ENCODE measurements at places on chromosomes 12 and 14.
A peak's percentile ranks its signal among the peaks of the same experiment; 100 is the strongest.

- no peak for DNase-seq
Observed at GRCh38 chr14:60622210-60622916, 26.9 kb downstream of the SIX1 start.

DNA sequence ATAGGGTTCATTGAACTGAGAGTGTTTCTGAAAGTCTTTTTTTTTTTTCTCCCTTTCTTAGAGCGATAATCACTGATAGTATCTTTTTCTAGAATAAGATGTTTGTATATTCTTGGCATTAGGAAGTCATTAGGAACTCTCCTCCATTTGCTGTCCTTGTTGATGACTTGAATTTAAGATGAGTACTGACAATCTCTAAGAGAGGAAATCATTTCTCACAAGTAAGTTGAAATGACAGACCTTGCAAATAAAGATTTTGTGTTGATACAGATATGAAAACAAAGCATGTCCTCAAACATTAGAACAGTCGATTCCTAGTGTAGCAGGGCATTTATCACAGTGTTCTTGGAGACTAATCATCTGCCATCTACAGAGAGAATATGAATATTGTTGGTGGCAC is 458.4 kb upstream of the SYT1 start:
- no peak for DNase-seq

- no peak for DNase-seq
Observed at GRCh38 chr12:71008616-71009015, 88.1 kb upstream of the PTPRR start.

- no peak for DNase-seq
Observed at GRCh38 chr12:101490286-101490920, 15.3 kb downstream of the SPIC start.

DNA sequence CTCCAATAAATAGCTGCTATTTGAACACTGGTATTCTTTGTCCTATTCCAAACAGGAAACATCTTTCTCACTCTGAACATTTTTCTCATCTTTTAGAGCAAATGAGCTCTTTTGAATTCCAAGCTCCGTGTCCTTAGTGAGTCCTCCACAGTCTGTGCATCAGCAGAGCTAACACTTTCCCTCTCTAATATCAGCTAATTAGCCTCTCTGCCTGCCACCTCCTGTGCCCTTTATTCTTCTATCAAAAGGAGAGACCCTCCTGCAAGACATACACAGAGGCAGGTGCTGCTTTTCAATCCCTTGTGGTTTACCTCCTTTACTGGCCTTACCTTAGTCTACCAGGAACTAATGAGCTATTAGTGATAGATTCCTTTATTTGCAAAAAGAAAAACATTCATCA is 178.5 kb downstream of the SLC35F4 start:
- no peak for DNase-seq

GRCh38 chr12:43551279-43551970 is 578 bp downstream of the ADAMTS20 start:
- no peak for DNase-seq

GRCh38 chr14:22432348-22432976 is 156.6 kb downstream of the DAD1 start:
- DNase-seq = peak; percentile 80

Data from femur (tissue), 1 donor.